Lower lobe of right lung (tissue), 2 donors: ENCODE measurements at places on chromosomes 16 and 17. TPM values are rescaled to one million over a fixed set of nuclear protein-coding genes. Genes with fewer than 3 reads are reported as not detected.

DNA sequence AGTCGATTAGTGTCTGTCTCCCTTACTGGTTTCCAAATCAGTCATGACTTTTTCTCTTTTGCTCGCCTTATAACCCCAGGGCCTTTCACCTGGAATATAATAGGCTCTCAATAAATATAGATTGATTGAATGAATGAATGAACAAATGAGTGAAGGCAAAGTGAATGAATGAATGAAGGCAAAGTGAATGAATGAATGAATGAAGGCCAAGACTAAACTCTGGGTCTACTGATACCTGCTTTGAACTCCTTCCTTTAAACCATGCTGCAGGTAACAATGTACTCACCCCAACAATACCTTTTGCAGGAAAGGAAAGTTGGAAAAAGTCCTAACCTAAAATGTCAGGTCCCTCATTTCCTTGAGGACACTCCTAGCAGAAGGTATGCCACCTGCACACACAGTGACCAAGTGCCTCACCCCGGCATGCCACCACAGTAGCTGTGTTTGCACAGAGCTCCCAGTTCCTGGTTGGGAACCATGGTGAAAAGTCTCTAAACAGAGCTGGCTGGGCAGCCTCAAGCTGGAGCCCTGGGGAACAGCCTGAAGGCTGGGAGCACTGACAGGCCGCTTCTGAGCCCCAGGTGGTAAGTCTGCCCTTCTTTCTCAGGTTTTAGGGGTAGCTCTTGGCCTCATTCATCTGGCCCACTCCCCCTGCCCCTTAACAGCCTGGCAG, 42.7 kb upstream of the ANKFN1 start:
- DNase-seq, result peak; percentile 71

The CDRT4 gene
- total RNA-seq, result 13.4 TPM

- no peak for DNase-seq
Observed at GRCh38 chr16:12917653-12918052, 16.3 kb downstream of the SHISA9 start.

GRCh38 chr16:87828907-87829621, 40.2 kb downstream of the SLC7A5 start:
- DNase-seq, result no peak

- no peak for DNase-seq
Observed at GRCh38 chr16:13921328-13921727, 1.4 kb downstream of the ERCC4 start.

- DNase-seq, result no peak
Observed at GRCh38 chr16:66159987-66160386, 206.5 kb upstream of the CDH5 start.

DNA sequence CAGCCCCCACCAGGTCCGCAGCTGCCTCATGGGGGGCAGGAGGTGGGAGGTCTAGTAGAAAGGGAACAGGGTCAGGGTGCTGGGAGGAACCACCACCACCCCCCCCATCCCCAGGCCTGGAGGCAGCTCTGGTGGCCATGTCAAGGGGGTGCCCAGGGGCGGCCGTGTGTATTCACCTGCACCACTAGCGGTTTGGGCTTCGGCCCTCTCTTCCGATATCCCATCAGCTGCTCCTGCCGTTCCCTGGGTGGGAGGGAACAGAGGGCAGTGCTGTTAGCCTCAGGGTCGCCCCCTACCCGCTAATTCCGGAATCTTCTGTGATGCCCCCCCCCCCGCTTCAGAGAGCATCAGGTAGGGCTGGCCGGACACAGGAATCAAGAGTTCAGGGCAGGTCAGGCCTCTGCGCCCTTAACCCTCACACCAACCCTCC, 3.8 kb downstream of the CBX4 start:
- peak; percentile 44 for DNase-seq

The CDRT15L2 gene
- not detected for total RNA-seq

DNA sequence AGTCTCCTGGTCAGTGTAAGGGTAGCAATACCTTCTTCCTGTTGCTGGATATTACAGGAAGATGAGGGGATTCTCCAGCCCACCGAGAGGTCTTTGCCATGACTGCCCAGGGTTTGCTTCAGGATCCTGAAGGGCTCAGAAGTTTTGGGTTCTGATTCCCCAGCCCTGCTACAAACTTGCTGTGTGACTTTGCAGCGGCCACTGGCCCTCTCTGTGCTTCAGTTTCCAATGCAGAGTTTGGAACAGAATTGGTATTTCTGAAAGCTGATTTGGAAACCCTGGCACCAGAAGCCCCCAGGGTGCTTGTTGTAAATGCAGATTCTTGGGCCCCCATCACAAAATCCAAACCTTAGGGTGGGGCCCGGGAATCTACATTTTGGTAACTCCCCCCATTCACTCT, 14.7 kb downstream of the KCNG4 start:
- DNase-seq, result no peak

DNA sequence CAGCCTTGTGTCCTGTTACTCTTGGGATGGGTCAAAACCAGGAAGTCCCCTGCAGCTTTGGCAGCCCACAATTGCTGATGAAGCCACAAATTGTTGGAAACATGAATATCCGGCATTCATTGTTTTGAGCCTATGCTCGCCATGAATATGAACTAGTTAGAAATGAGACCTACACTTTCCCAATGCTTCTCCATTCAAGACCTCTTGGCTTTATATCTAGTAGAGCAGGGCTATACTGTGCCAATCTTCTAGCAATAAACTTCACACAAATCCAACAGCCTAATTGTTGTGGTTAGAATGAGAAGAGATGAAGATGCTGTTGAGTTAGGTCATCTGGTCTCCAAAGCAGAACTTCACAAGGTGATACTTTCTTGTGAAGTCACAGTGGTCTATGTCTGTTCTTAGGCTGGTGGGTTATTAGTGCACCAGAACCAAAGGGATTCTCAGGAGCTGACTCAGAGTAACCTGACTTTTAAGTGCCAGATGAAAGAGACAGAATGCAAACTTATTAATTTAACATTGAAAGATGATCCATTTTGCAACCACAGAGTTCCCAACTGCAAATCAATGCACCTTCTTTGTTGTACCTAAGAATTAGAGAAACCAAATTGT, 13.7 kb upstream of the KRT23 start:
- DNase-seq, result no peak

The CBX2 gene
- 3.9 TPM for total RNA-seq

GRCh38 chr16:58638148-58639036, 8.8 kb upstream of the CNOT1 start:
- DNase-seq, result no peak

DNA sequence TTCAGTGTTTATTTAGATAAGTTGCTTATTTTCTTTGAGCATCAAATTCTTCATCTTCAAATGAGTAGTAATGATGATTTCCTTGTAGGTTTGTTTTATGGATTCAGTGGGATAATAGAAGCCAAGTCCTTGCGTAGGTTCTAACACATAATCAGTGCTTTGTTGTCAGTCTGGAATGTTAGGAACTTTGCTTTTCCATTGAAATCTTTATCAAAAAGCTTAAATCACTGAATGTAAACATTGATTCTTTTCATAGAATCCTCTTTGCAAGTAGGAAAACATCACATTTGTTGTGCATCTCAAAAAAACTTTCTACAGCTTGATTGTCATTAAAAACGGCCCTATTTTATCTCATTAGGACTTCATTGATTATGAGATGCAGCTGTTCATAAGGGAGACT, 490.3 kb upstream of the GOT2 start:
- no peak for DNase-seq

DNA sequence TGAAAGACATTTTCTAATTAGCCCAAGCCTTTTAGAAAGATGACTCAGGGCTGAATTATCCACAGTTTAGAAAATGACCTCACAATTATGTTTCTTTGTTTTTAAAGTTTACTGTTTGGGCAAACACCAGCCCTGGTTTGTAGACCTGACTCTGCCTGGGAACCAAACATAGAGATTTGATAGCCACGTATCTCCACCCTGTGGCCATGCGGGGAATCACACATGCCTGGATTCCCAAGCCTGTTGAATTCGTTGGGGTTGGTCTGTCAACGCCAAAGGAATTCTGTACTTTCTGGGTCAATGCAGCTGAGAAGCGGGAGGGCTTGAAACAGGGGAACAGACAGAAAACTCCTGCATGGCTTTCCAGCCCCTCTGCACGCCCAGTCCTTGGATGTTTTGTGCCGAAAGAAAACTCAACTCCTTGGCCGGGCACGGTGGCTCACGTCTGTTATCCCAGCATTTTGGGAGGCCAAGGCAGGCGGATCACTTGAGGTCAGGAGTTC, 26.9 kb downstream of the CD300A start:
- peak; percentile 70 for DNase-seq

GRCh38 chr17:72580321-72581127, 459.7 kb downstream of the SOX9 start:
- DNase-seq, result no peak

The TEX14 gene
- 6.8 TPM for total RNA-seq

DNA sequence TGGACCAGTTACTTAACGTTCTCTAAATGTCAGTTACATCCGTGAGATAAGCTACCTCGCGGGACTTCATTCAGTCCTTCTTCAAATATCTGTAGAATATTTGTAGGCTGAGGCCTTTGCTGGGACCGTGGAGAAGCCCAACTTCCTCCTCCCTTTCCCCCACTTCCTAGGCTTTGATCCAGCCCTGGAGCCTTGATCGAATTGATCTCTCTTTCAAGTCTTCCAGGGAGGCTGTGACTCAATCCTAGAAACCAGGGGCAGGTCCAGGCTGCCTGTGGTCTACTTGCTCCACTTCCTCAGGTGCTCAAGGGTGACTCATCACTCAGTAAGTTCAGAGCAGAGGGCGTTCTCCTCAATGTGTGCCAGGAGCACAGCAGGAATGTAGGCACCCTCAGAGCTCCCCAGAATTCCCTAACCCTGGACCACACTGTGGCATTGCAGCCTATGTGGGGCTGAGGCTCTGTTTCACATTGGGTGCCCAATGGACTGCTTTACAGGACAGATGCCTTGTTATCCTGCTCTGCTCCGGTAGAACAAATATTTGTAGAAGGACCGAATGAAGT, 11.2 kb upstream of the CEP20 start:
- peak; percentile 53 for DNase-seq

DNA sequence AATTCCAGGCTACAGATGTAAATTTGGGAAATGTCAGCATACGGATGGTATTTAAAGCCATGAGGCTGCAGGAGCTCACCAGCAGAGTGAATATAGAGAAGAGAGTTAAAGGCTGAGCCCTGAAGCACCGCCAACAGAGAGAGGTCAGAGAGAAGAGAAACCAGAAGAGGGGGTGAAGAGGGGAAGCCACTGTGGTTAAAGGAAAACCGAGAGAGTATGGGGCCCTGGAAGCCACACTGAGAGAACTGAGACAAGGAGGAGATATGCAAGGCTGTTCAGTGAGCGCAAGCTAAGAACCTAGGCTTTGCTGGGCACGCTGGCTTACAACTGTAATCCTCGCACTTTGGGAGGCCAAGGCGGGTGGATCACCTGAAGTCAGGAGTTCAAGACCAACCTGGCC, 24.6 kb downstream of the COPRS start:
- no peak for DNase-seq

GRCh38 chr16:86818671-86819532, 240.6 kb downstream of the FOXL1 start:
- DNase-seq, result no peak

The HSD3B7 gene
- 23.6 TPM for total RNA-seq

GRCh38 chr17:10126616-10127501, 71.5 kb downstream of the GAS7 start:
- DNase-seq, result no peak

DNA sequence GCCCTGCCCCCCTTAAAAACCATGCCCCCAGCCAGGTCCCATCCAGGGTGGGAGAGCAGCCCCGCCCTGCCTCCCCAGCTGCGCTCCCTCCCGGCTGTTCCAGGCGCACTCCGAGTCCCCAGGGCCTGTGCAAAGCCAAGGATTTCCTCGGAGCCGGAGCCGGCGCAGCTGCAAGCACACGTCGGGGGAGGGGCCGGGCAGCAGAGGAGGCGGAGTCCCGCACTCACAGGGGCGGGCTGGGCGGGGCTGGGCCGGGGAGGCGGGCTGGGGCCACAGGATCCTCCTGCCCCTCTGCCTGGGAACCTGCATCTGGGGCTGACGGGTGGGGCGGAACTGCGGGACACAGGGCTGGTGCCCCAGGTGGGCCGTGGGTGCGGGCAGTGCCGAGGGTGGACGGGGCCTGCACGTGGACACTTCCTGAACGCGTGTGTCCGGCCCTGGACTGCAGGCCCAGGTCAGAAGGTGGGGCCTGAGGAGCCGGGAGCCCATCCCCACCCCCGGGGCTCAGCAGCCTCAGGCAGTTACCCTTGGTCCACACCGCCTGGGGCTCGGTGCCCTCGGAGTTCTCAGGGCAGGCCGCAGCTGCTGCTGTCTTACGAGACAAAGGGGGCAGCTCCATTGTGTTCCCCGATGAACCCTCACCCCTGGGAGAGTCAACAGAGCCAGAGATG, 24.0 kb upstream of the SSTR5 start:
- no peak for DNase-seq

DNA sequence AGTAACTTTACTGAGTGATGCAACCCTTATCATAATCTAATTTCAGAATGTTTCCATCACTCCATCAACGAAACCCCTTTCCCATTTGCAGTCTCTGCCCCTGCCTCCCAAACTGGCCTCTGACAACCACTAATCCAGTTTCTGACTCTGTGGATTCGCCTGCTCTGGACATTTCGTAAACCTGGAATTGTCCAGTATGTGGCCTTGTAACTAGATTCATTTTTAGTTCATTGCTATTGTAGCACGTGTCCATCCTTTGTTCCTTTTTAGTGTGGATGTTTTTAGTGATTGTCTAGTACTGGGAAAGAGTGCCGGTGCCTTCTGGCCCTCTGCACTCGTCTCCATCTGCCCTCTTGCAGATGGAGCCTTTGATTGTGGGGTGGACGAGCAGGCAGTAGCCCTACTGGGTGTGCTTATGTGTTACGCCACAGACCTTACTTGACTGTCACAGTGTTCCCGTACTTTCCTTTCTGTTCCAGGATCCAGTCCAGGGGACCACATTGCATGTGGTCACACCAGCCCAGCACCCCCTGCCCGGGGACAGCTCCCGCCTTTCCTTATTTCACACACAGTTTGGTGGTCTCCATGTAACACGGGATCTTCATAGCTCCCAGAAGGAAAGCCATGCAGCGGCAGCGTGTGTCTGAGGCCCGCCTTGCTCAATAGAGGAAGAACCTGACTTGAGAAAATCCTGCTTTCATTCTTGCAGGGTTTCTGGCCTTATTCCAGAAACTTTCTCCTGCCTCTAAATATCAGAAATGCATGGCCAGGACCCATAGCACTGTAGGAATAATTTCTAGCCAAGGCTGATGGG, 8.8 kb downstream of the KIAA0513 start:
- no peak for DNase-seq

The KRT40 gene
- total RNA-seq, result 0.27 TPM

- DNase-seq, result no peak
Observed at GRCh38 chr17:38421871-38422827, 6.1 kb upstream of the ARHGAP23 start.
